ENCODE measurements at places on chromosomes 6 and 20.

GRCh38 chr20:54214566-54214965 lies 6.7 kb downstream of the PFDN4 start:
- DNase-seq, result no peak

- peak; percentile 81 for DNase-seq
Observed at GRCh38 chr20:46117704-46118467, at the start of gene CD40. Gene CD40, plus strand, starts transcription at chr20:46118314. Its CDS starts 30 bp downstream, at chr20:46118344.

GRCh38 chr6:148271711-148272439 lies 70.8 kb upstream of the SASH1 start:
- peak; percentile 81 for DNase-seq

DNA sequence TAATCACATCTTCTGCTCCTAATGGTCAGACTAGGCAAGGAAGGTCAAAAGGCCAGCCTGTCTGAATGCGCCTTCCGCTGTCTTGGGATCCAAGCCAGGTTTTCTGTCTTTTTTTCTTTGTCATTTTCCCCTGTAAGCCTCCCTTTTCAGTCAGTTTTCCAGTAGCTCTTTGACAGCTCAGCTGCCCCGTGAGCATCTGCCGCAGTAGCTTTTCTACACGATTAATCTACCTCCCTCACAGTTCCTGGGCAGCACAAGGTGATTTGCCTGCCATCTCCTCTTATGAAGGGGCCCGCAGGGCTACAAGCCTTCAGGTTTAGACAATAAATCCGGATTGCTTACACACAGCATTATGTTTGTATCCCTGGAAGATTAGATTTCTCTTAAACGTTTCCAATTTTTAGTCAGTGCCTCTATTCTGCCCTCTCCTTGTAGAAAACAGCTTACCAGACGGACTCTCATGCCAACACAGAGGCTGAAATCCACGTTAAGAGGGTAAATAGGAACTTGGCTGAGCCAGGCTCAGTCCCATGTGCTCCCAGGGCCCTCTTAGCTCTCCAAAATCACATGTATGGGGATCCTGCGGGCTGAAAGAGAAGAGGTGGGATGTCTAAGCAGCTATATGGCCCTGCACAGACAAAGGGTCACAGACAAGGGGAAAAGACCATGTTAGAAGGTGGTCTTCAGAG lies 77.2 kb downstream of the LY86 start:
- no peak for DNase-seq

- no peak for DNase-seq
Observed at GRCh38 chr6:113089056-113089455, 741.9 kb downstream of the RFPL4B start.

GRCh38 chr6:84141521-84141920 lies 85.9 kb downstream of the CEP162 start:
- DNase-seq, result no peak

- DNase-seq, result no peak
Observed at GRCh38 chr20:50188879-50189680, 1.6 kb upstream of the CEBPB start.

DNA sequence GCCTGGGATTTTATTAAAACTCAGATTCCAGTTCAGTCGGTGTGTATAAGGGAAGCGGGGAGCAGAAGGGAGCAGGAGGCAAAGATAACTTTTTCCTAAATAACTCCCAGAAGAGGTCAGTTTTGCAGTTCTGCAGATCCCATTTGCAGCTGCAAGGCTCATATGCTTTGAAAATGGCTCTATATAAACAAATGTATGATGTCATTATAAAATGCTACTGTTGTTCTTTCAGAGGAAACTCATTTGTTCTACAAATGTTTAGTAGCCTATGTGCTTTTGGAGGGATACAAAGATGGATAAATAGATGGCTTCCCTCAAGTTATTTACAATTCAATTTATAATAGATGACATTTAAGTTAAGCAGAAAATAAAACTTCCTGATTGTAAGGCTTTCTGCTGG lies 29.2 kb upstream of the DSP start:
- no peak for DNase-seq

DNA sequence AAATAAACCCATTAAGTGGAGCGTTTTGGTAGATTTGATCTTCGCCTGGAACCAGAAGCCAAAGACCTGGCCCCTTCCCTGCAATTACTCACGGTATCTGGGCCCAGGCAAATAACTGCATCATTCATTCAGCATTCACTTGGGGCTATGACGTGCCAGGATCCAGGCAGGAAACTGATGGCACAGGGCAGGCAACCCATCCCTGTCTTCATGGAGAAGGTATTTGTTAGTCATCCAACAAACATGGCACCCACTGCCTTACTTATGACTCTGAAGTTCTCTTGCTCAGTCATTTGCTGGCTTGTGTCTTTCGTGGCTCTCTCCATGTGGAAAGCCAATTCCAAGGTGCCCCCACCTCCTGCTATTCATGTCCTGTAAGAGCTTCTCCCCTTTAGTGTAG lies 232.4 kb downstream of the BMP7 start:
- no peak for DNase-seq

DNA sequence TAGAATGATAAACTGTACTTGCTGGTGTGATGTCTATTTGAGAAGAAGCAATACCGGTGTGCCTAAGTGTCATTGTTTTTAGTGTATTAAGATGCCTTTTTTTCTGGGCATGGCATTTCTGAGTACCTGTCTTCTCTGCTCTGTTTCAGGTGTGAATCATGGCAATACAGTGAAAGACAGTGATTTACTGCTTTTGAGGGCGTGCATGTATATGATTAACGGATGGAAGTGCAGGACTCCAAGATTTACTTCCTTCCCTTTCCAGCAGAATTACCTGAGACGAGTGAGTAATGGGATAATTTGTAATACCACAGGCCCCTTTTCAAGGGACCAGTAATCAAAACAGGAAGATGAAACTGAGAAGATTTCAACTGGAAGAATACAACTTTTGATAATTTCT lies 315.8 kb downstream of the SOX4 start:
- no peak for DNase-seq

DNA sequence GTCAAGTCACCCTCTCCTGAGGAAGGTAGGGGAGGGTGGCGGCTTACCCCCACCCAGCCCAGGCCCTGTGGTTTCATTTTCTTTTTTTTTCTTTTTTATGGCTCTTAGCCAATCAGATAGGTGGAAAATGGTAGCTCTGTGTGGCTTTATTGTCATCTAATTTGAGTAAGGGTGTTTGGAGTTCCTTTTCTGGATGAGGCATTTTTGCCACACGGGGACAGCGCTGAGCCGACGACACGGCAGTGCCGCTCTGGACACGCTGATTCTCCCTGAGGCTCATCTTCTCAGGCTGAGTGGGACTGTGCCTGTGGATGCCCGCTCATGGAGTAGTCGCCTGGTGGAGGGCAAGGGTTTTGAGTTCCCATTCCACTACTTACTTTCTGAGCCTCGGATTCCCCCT lies 37.6 kb upstream of the ANGPT4 start:
- DNase-seq, result peak; percentile 44

DNA sequence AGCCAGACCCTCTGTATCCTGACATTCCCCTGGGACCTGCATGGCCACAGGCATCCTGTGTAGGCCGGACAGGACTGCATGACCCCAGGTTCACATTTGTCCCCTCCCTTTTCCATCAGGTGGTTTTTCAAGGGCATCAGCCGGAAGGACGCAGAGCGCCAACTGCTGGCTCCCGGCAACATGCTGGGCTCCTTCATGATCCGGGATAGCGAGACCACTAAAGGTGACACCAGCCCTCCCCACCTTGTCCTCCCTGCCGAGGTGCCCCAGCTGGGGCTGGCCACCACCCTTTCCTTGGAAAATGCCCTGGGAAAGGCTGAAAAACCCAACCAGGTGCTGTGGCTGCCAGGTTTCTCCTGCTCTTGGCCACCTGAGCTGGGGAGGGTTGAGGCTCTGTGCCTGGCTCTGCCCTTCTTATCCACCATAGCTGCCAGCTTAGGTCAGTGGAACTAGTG lies 27.6 kb downstream of the HCK start:
- no peak for DNase-seq

DNA sequence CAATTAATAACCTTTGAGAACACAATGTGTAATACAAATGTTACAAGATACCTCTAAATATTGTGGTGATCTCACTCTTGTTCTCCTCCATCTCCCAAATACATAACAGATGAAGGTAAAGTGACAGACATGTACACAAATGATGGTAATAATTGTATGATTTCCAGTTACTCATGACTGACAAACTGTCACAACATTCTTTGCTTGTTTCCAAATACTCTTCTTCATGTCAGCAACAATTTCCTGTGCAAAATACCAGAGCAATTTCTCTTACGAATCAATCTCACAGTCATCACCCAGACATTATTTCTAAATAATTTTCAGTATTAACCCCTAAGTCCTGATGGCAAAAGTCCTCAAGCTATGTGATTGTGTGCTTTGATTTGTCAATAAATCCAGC lies 92.9 kb downstream of the RPS12 start:
- no peak for DNase-seq

DNA sequence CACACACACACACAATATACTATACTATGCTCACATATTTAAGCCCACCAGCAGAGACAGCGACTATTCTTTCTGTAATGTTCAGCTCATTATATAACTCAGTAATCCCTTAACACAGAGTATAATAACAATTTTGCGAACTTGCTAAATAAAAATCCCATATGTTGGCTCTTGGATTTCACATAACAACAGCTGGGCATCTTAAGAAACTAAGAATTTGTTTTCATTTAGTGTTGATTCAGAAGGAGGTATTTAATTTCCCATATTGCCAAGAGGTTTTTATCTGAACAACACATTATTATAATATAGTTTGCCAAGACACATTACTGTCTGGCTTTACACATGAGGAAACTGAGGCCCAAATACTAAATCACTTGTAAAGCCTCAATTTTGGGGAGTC lies 7.4 kb downstream of the ECT2L start:
- DNase-seq, result no peak

DNA sequence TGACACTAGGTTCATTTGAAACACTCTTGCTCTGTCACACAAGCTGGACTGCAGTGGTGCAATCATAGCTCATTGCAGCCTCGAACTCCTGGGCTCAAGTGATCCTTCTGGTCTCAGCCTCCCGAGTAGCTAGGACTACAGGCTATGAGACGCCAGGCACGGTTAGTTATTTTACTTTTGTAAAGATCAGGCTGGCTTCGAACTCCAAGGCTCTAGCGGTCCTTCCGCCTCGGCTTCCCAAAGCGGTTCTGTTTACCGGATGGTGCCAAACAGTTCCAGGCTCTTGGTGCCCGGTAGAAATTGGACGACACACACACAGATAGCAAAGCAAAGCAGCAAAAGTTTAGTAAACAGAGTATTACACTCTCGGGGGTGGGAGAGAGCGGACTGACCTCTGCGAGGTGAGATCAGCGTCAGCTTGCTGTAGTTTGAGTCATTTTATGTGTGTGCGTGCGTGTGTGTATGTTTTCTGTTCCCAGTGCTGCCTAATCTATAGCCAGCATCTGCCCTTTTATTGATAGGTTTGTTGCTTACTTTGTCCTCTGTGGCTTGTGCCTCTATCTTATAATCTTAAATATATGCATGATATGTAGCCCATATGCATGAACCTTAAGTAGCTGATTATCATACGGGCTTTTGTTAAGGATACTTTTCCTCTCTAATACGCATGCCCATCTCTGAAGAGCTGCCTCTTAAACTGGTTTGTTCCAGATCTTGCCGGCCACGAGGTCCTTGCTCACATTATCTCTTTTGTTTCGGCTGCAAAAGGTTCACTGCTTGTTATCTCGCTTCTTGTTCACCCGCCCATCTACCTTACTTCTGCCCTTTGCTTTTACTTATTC lies 75.2 kb downstream of the OR2B2 start:
- DNase-seq, result peak; percentile 56

- peak; percentile 55 for DNase-seq
Observed at GRCh38 chr6:16183187-16183664, 54.3 kb downstream of the MYLIP start.

DNA sequence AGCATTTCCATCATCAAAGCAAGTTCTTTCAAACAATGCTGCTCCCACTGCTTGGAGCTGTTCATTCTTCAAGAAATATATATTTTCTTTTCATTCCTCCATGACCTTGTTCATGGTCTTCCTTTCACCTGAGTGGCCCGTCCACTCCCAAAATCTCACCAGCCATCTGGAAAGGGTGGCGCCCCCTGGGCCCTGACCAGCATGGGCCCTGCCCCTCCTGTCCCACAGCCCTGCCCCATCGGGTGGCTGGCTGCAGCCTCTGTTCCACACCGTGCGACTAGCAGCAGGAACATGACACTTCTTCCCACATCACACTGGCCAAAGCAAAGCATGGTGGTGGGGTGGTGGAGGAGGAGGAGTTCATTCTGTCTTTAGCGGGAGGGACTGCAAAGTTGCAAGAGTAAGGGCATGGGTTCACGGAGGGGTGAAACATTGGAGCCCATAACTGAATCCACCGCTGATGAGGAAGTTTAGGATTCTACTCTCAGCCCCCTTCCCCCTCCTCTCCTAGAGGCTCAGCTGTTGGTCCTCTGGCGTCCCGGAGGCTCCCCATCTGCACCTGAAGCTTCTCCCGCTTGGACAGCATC lies 195.2 kb upstream of the SLC24A3 start:
- no peak for DNase-seq

DNA sequence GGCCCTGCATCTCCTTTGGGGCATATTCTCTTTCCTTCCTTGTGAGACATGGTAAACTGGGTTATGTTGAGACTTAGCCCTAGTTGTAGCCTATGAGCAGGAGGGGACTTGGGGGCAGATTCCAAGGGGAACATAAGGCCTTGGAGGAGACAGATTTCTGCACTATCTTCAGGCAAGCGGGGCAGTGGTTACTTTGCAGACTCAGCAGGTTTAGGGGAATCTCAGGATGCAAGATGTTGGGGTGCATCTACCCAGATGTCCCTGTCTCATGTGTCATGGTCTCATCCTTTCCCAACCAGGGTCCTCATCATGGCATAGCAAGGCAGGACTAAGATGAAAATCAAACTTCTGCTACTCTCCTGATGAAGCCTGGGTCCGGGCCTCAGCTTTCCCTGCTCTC lies 58.6 kb upstream of the PTPRT start:
- DNase-seq, result no peak

GRCh38 chr6:155274106-155274505 lies 10.3 kb downstream of the CLDN20 start:
- DNase-seq, result no peak

DNA sequence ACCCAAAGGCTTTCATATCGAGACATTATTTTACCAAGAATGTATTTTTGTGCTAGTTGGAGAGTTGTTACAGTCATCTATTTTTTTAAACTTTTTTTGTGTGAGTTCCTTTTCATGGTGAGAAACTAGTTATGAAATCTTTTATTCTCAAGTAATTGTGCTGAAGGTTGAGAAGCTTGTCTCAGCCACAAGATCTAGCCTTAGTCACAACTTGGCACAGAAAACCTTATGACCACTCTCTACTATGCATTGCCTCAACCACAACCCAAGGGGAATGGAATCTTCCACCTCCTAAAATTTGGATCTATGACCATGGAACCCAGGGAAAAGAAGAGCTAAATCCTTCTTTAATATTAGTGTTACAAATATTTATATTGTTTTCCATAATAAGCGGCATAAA lies 58.5 kb downstream of the HS3ST5 start:
- peak; percentile 11 for DNase-seq

- DNase-seq, result no peak
Observed at GRCh38 chr6:52098721-52099120, 11.3 kb upstream of the PKHD1 start.
